Upper lobe of left lung (tissue), 6 donors: ENCODE measurements at places on chromosomes 1 and 21. TPM values are rescaled to one million over a fixed set of nuclear protein-coding genes. Genes with fewer than 3 reads are reported as not detected.

ZFP69B gene
- not detected for total RNA-seq

NBPF4 gene
- total RNA-seq: not detected

- H3K27ac ChIP-seq: no peak overlapping the region
- no peaks in the 10 kb centered on the region for H3K27me3 ChIP-seq
- no peaks in the 10 kb centered on the region for H3K36me3 ChIP-seq
- peaks cover 11% of the 10 kb centered on the region for H3K4me1 ChIP-seq
- DNase-seq: no peak
Observed at GRCh38 chr1:50851034-50851433, 109.0 kb downstream of the FAF1 start.

- peak overlapping the region; percentile 48 for H3K4me3 ChIP-seq
- peak overlapping the region; percentile 35 for H3K27ac ChIP-seq
- H3K36me3 ChIP-seq: no peaks in the 10 kb centered on the region
- peaks cover 14% of the 10 kb centered on the region for H3K4me1 ChIP-seq
- DNase-seq: no peak
Observed at GRCh38 chr1:236686815-236687160, 489 bp downstream of the ACTN2 start.

DNA sequence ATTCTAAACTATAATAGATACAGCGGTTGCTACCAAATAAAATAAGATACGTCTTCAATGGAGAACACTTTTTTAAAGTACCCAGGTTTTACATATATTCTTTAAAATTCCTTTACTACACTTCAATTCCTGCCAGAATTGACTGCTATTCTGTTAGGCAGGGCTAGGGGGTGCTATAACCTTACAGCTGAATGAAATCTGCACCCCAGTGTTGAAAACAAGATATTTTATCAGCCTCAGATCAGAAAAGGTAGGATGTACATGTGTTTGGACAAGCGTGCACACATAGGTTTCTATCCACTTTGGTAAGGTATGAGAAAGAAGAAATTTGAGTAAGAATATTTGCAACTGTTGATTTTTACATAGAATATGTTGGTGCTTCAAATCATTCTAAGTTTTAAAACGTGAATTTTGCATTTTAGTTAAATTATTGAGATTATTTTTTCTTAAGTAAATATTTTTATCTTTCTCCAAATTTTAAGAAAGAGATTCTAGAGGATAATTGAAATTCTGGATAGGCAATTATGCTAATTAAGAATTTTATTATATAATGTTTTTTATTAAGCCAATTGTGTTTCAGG is 490.8 kb upstream of the ADGRL4 start:
- no peaks in the 10 kb centered on the region for H3K36me3 ChIP-seq
- no peaks in the 10 kb centered on the region for H3K4me1 ChIP-seq
- no peak overlapping the region for H3K4me3 ChIP-seq
- DNase-seq: no peak

OR2L5 gene
- total RNA-seq: not detected

GRCh38 chr1:181014477-181015250 is 8.0 kb downstream of the STX6 start:
- H3K36me3 ChIP-seq: no peaks in the 10 kb centered on the region
- H3K27me3 ChIP-seq: no peaks in the 10 kb centered on the region
- H3K4me1 ChIP-seq: peaks cover 47% of the 10 kb centered on the region
- H3K27ac ChIP-seq: peak overlapping the region; percentile 50
- no peak overlapping the region for H3K4me3 ChIP-seq

SYDE2 gene
- total RNA-seq: 23.3 TPM

AMPD1 gene
- not detected for total RNA-seq
